ENCODE measurements at places on chromosomes 6 and 20. TPM values are rescaled to one million over a fixed set of nuclear protein-coding genes. Genes with fewer than 3 reads are reported as not detected.
A peak's percentile ranks its signal among the peaks of the same experiment; 100 is the strongest.

Gene APMAP
- total RNA-seq = 60.7 TPM

GRCh38 chr20:22387452-22387851, 196.9 kb downstream of the FOXA2 start:
- no peak overlapping the region for H3K27ac ChIP-seq
- H3K4me1 ChIP-seq = no peaks in the 10 kb centered on the region
- H3K36me3 ChIP-seq = no peaks in the 10 kb centered on the region
- H3K27me3 ChIP-seq = peaks cover 2% of the 10 kb centered on the region
- no peak overlapping the region for H3K4me3 ChIP-seq

GRCh38 chr20:37534401-37535157, 6.9 kb upstream of the BLCAP start:
- H3K4me1 ChIP-seq = peaks cover 8% of the 10 kb centered on the region
- H3K36me3 ChIP-seq = no peaks in the 10 kb centered on the region
- H3K27me3 ChIP-seq = peaks cover 14% of the 10 kb centered on the region
- no peak for DNase-seq

- no peaks in the 10 kb centered on the region for H3K4me1 ChIP-seq
- H3K4me3 ChIP-seq = no peak overlapping the region
Observed at GRCh38 chr6:129902681-129903080, 41.6 kb upstream of the TMEM244 start.

Gene GPLD1
- 0.34 TPM for total RNA-seq

DNA sequence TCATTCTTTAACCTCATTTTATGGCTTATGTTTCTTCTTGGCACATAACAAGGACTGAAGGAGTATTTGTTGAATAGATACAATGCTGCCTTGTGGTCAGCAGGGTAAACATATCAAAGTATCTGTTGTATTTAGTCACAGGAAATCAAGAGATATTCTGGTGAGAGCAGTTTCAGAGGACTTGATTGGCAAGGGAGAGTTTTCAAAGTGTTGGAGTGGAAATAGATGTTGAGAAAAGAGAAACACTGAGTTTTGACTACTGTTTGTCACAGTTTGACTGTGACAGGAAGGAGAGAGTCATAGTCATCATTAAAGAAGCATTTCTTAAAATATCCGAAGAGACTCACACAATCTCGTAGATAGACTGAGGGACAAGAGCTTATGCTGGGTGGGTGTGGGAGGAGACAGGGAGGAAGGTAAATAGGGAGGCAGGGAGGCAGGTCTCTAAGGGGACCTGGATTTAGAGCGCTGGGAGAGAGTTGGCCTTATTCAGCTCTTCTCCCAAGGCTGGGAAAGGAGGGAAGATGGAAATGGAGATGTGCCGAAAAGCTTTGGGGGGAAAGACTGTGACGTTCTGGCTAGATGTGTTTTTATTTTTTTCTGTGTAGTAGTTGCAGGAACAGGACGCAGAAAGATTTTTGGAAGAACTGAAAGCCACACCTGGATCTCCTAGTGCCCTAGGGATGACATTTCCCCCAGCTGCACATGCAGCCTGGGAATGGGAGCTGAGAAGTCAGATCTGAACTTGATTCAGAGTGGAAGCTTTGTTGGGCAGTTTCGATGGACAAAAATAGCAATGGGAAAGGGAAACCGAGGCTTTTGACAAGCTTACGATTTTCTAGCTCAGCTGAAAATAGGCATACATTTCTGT, 65.0 kb upstream of the IFNGR1 start:
- no peak overlapping the region for H3K4me3 ChIP-seq
- no peak overlapping the region for H3K27ac ChIP-seq
- no peak for DNase-seq
- peaks cover 19% of the 10 kb centered on the region for H3K27me3 ChIP-seq
- peaks cover 3% of the 10 kb centered on the region for H3K4me1 ChIP-seq
- no peaks in the 10 kb centered on the region for H3K36me3 ChIP-seq

DNA sequence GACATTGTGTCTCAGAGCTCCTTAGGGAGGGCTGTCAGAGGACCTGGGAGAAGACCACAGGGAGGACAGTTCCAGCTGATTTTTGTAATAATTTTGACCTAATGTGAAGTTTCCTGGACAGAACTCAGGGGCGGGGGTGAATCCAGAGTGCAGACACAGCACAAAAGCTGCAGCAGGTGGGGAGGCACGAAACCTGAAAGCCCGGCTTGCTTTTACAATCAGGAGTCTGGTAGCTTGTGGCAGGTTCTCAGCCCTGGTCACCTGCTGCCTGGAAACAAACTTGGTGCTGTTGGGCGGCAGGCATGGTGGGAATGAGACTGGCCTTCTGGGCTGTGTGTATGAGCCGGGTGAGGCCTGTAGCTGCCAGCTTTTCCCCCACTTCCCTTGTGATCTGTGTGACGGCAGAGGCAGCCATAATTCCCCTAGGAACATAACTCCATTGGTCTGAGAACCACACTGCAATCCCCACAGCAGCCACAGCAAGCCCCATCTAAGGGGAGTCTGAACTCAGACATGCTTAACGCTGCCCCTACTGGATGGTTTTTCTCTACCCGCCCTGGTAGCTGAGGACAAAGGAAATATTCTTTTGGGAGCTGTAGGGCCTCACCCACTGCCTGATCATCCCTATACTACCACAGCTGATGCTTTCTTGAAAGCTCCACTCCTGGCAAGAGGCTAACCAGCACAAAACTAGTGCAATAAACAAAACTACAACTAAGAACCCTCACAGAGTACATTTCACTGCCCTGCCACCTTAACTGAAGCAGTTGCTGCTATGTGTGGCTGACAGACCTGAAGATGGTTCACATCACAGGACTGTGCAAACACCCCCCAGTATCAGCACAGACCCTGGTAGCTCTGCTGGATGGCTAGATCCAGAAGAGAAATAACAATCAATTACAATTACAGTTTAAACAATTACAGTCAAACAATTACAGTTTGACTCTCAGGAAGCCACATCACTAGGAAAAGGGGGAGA, 1055.1 kb upstream of the GJE1 start:
- no peaks in the 10 kb centered on the region for H3K27me3 ChIP-seq
- no peaks in the 10 kb centered on the region for H3K36me3 ChIP-seq

GRCh38 chr6:42280966-42281533, 63.4 kb upstream of the MRPS10 start:
- peak overlapping the region; percentile 3 for H3K4me3 ChIP-seq
- DNase-seq = no peak
- H3K4me1 ChIP-seq = peaks cover 40% of the 10 kb centered on the region
- H3K36me3 ChIP-seq = peaks cover 3% of the 10 kb centered on the region
- H3K27me3 ChIP-seq = no peaks in the 10 kb centered on the region

GRCh38 chr6:22099231-22099630, 197.6 kb downstream of the PRL start:
- H3K27ac ChIP-seq = no peak overlapping the region
- H3K27me3 ChIP-seq = peaks cover 2% of the 10 kb centered on the region
- H3K4me3 ChIP-seq = no peak overlapping the region
- no peaks in the 10 kb centered on the region for H3K4me1 ChIP-seq
- DNase-seq = no peak

Gene RHAG
- total RNA-seq = not detected

Gene SYCP2
- 15.0 TPM for total RNA-seq

GRCh38 chr6:48986845-48987244, 476.2 kb downstream of the MMUT start:
- H3K27me3 ChIP-seq = no peaks in the 10 kb centered on the region
- DNase-seq = no peak
- no peak overlapping the region for H3K4me3 ChIP-seq
- H3K4me1 ChIP-seq = no peaks in the 10 kb centered on the region
- no peaks in the 10 kb centered on the region for H3K36me3 ChIP-seq

- H3K4me1 ChIP-seq = peaks cover 5% of the 10 kb centered on the region
- peaks cover 2% of the 10 kb centered on the region for H3K27me3 ChIP-seq
- no peaks in the 10 kb centered on the region for H3K36me3 ChIP-seq
- H3K4me3 ChIP-seq = no peak overlapping the region
Observed at GRCh38 chr6:151722342-151722741, 85.1 kb upstream of the ESR1 start.

DNA sequence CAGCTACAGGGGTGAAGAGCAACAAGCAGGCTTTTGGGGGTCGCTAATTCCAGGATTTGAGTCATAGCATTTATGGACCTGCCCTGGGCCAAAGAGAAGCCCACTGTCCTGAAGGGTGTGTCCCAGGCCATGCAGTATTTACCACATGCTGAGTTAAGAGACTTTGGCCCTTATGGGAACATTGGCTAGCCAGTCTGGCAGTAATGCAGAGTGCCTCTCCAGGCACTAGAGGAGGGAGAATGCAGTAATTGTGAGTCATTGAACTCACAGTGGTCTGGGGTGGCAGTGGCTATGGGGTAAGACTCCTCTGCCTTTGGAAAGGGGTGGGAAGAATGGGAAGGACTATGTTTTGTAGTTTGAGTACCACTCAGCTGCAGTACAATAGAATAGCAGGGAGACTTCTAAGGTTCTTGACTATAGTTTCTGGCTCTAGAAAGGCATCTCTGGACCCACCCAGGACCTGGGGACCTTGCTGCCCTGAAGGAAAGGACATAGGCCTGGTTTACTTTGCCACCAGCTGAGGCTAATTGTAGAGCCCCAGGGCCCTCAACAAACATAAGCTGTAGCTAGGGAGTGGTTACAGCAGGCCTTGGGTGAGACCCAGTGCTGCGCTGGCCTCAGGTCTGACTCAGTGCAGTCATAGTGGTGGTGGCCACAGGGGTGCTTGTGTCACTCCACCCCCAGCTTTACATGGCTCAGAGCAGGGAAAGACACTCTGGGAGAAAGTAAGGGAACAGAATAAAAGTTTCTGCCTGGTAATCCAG, 520.9 kb downstream of the HTR1B start:
- H3K27me3 ChIP-seq = no peaks in the 10 kb centered on the region
- DNase-seq = no peak
- H3K27ac ChIP-seq = no peak overlapping the region
- no peaks in the 10 kb centered on the region for H3K36me3 ChIP-seq
- H3K4me1 ChIP-seq = no peaks in the 10 kb centered on the region

Gene SLC17A3
- 0.23 TPM for total RNA-seq

Gene MDFI
- total RNA-seq = not detected

DNA sequence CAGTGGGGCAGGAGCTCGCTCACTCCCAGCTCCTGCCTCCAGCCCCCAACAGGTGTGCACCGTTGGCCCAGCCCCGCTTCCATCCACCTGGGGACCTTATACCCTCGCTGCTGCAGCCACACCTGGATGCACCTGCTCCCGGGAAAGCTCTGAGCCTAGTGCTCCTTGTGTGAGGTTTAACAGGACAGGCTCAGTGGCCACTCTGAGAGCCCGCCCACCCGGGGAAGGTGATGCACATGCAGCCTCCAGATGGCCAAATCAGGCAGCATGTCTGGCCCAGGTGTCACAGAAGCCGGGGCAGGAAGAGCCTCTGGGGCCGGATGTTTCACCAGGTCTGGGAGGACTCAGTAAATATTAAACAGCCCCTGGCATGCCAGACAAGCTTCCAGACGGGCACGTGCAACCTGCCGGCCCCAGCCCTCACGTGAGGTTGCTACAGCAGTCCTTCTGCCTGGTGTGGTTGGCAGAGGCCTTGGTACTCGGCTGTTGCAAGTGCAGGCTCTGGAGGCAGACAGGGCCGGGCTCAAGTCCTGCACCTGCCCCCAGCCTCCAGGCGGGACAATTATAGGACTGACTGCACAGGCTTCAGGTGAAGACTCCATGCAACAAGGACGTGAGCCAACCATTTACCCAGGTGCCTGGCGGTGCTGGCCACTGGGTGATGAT, 66.9 kb downstream of the RIPOR3 start:
- no peak for DNase-seq
- no peak overlapping the region for H3K27ac ChIP-seq
- no peaks in the 10 kb centered on the region for H3K27me3 ChIP-seq
- H3K36me3 ChIP-seq = no peaks in the 10 kb centered on the region
- H3K4me1 ChIP-seq = no peaks in the 10 kb centered on the region

DNA sequence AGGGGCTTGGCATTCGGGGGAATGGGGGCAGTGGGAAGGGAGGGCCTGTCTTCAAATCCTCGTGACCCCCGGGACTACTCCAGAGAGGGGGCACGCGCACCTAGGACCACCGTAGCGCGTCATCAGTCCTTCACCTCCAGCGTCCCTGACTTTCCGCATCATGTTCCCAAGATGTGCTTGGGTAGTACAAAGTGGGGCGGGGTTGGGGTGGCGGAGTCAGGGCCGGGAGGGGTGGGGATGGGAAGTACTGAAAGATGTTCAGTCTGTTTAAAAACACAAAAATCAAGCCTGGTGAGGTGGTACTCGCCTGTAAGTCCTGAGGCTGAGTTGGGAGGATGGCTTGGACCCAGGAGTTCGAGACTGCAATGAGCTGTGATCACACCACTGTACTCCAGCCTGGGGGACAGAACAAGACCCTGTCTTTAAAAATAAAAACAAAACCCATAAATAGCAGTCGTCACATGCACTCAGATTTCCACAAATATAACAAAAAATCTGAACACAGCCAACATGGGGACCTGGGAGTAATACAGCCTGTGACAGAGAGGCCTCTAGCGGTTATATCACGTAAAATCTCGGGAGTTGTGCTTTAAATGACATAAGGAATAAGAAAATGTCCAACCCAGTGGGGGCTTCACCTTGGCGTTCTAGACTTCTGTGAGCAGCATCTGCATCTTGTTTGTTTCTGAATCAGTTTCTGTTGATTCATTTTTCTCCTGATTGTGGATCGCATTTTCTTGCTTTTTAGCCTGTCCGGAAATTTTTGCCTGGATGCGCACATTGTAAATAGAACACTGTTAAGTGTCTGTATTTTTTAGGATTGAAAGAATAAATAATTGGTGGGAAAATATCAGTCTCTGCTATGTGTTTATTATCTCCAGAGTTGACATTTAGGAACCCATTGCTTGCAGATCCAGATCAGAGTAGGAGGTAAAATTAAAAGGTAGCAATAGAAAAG, 698 bp upstream of the LRP11 start:
- H3K36me3 ChIP-seq = no peaks in the 10 kb centered on the region
- H3K27ac ChIP-seq = peak overlapping the region; percentile 11
- peaks cover 5% of the 10 kb centered on the region for H3K4me1 ChIP-seq
- H3K27me3 ChIP-seq = peaks cover 34% of the 10 kb centered on the region
- no peak for DNase-seq

GRCh38 chr20:59177266-59178250, 13.9 kb downstream of the ZNF831 start:
- no peak for DNase-seq
- no peaks in the 10 kb centered on the region for H3K27me3 ChIP-seq
- peak overlapping the region; percentile 89 for H3K27ac ChIP-seq
- peak overlapping the region; percentile 57 for H3K4me3 ChIP-seq
- H3K4me1 ChIP-seq = peaks cover 45% of the 10 kb centered on the region
